ENCODE measurements at places on chromosomes 4 and X.

GRCh38 chr4:180751009-180751408, 1492.2 kb upstream of the TENM3 start:
- DNase-seq: no peak
- H3K36me3 ChIP-seq: peaks cover 9% of the 10 kb centered on the region
- no peaks in the 10 kb centered on the region for H3K4me1 ChIP-seq
- peaks cover 2% of the 10 kb centered on the region for H3K27me3 ChIP-seq

DNA sequence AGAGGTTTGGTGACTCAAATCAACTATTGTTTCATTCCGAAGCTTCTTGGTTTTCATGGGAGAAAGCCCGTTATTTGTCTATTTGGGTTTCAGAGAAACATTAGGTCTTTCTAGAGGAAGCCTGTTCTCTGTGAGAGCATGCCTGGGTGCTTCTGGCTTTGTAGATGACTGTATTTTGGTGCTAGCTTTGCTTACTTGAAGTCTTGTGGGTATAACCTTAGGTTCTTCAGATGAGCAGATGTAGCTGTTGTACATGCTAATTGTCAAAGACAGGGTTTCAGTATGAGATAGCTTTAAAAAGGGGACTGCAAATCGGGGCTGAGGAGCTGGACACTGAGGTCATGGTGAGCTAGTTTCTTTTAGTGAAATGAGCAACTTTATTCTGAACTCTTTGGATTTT, 7.9 kb upstream of the STOX2 start:
- H3K27ac ChIP-seq: no peak overlapping the region
- H3K4me3 ChIP-seq: no peak overlapping the region
- peaks cover 20% of the 10 kb centered on the region for H3K36me3 ChIP-seq
- no peaks in the 10 kb centered on the region for H3K4me1 ChIP-seq

GRCh38 chr4:94488670-94489069, 36.9 kb downstream of the PDLIM5 start:
- no peaks in the 10 kb centered on the region for H3K4me1 ChIP-seq
- no peak overlapping the region for H3K27ac ChIP-seq
- no peaks in the 10 kb centered on the region for H3K27me3 ChIP-seq
- DNase-seq: no peak
- H3K36me3 ChIP-seq: no peaks in the 10 kb centered on the region
- H3K4me3 ChIP-seq: no peak overlapping the region

DNA sequence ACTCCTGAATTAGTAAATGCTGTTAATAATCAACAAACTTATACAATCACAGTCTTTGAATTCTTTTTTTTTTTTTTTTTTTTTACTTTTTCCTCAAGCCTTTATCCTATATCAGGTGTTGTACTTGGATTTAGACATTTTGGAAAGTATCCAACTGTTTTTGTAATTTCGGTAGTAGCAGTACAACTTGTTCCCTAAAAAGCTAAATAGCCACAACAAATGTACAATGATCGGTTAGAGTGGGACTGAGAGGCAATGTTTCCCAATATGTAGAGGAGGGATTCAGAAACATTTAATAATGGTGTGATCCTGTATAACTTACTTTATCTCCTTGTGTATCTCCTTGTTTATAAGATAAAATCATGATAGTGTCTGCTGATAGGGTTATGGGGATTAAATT, 343.1 kb downstream of the GRID2 start:
- H3K27ac ChIP-seq: no peak overlapping the region
- no peaks in the 10 kb centered on the region for H3K36me3 ChIP-seq
- no peak for DNase-seq
- H3K4me3 ChIP-seq: no peak overlapping the region

DNA sequence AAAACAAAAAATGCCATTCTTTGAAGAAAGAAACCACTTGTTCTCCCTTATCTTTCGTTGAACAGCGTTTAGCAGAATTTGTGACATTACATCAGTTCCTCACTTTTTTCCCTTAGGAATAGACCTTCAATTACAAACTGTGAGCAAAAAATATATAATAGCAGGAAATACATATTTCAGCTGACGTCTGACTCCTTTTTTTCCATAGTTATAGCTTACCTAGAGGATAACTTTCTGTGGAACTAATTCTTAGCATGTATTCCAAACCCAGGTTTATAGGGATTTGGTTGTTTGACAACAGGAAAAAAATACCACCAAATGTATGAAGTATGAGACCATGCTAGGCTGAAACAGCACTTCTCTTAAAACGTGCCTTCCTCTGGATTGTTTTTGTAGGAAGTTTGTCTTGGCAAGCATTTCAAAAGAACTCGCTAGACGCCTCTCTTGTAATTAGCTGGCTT, 2.0 kb upstream of the LIMCH1 start:
- no peaks in the 10 kb centered on the region for H3K27me3 ChIP-seq
- no peaks in the 10 kb centered on the region for H3K4me1 ChIP-seq
- H3K4me3 ChIP-seq: no peak overlapping the region
- no peak for DNase-seq

- H3K4me1 ChIP-seq: no peaks in the 10 kb centered on the region
- no peak overlapping the region for H3K4me3 ChIP-seq
- no peaks in the 10 kb centered on the region for H3K36me3 ChIP-seq
These were observed 259.4 kb upstream of the DIAPH2 start for GRCh38 chrX:96425200-96425599.

DNA sequence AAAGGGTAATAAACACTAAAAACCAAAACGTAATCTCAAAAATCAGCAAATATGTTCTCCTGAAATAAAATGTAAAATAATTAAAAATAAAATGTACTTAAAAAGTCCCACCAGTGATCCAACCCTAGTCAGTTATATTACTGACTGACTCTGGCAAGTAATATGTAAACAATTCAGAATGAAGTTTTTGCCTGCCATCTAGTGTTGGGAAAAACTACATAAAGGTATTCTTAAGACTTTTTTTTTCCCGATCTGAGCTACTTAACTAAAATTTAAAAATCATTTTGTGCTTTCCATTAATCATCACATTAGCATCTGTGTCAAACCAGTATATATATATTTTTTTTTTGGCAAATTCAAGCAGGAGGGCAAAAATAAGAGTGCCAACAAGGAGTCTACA, 24.0 kb downstream of the RCHY1 start:
- no peaks in the 10 kb centered on the region for H3K4me1 ChIP-seq
- H3K4me3 ChIP-seq: no peak overlapping the region
- no peaks in the 10 kb centered on the region for H3K36me3 ChIP-seq
- no peak for DNase-seq

GRCh38 chr4:4693258-4693657, 151.4 kb upstream of the STX18 start:
- no peak overlapping the region for H3K4me3 ChIP-seq
- H3K27me3 ChIP-seq: peaks cover 2% of the 10 kb centered on the region
- peaks cover 9% of the 10 kb centered on the region for H3K4me1 ChIP-seq

DNA sequence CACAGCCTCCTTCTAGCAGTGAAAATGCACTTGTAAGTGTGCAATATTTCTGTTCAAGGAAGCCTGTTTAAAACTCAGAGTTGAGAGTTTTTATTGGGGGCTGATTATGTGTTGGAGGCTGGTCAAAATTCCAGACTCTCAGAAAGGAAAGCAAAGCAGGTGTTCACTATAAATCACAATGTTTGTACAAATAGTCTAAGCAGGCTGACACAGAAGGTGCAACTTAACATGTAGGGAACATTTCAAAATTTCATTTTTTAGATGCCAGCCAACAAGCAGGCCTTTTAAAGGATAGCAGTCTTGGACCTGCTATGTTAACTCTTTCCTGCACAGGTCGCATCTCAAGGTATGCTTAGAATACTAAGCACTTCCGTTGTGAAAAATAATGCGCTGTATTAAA, 112.3 kb upstream of the IL13RA1 start:
- no peak for DNase-seq
- H3K4me1 ChIP-seq: no peaks in the 10 kb centered on the region
- H3K27ac ChIP-seq: no peak overlapping the region
- no peak overlapping the region for H3K4me3 ChIP-seq
- no peaks in the 10 kb centered on the region for H3K36me3 ChIP-seq
- no peaks in the 10 kb centered on the region for H3K27me3 ChIP-seq

DNA sequence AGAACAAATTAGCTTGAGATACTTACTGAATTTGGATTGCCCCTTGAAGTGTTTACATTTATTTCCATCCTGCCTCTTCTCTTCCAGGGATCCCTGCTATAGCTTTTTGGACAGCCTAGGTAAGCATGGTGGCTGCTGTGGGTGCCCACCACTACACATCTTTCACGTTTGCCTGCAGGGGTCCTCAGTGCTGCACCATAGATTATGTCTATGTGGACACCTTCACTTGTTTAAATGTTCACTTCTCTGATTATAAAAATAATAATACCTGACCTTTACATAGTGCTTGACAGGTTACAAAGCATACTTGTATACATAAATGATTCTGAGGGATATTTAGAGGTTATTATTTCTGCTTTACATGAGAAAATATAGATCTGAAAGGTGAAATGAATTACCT, 67.9 kb upstream of the SLC4A4 start:
- H3K4me3 ChIP-seq: no peak overlapping the region
- no peaks in the 10 kb centered on the region for H3K4me1 ChIP-seq
- peak; percentile 63 for DNase-seq
- H3K36me3 ChIP-seq: no peaks in the 10 kb centered on the region
- no peaks in the 10 kb centered on the region for H3K27me3 ChIP-seq

- no peaks in the 10 kb centered on the region for H3K36me3 ChIP-seq
- peak overlapping the region; percentile 20 for H3K4me3 ChIP-seq
- peak overlapping the region; percentile 19 for H3K27ac ChIP-seq
- H3K27me3 ChIP-seq: no peaks in the 10 kb centered on the region
These were observed 194.3 kb upstream of the RPS6KA3 start for GRCh38 chrX:20461002-20461401.

GRCh38 chr4:70895405-70895804, 6.8 kb upstream of the MOB1B start:
- DNase-seq: no peak
- H3K27me3 ChIP-seq: no peaks in the 10 kb centered on the region
- no peak overlapping the region for H3K27ac ChIP-seq

DNA sequence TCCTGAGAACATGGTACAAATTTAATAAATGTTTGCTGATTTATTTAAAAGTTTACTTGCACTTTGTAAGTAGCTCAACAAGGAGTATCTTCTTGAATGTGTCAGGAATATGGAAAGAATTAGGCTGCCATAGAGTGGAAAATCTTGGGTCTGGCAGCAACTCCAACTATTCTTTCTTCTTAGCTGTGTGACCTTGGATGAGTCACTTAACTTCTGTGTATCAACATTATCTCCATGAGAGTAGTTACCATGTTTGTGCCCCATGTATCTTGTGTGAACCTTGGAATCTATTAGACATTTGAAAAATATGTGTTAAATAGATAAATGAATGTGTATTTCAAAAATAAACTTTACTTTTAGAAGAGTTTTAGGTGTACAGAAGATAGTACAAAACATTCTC, 348.8 kb downstream of the GBA3 start:
- peaks cover 1% of the 10 kb centered on the region for H3K27me3 ChIP-seq
- no peak overlapping the region for H3K4me3 ChIP-seq
- no peak for DNase-seq
- H3K4me1 ChIP-seq: no peaks in the 10 kb centered on the region
- no peak overlapping the region for H3K27ac ChIP-seq
- no peaks in the 10 kb centered on the region for H3K36me3 ChIP-seq

GRCh38 chr4:1230316-1230715, 18.6 kb downstream of the CTBP1 start:
- peaks cover 6% of the 10 kb centered on the region for H3K4me1 ChIP-seq
- H3K36me3 ChIP-seq: no peaks in the 10 kb centered on the region
- H3K4me3 ChIP-seq: no peak overlapping the region
- peaks cover 17% of the 10 kb centered on the region for H3K27me3 ChIP-seq

DNA sequence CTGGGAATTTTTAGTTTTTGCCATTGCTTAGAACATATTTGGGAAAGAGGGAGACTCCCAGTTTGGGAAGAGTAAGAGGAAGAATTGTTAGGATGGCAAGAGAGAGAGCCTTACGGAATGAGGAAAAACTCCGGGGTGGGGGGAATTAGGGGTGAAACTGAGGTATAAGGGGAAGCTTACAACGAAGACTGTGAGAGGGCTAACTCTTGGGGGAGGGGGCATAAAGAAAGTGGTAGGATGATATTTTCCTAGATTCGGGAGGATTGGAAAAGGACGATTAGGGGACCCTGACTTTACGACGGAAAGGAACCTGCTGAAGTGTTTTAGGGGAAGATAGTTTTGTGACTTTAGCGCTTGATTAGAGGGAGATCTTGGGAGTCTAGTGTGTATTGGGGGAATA, 86.2 kb upstream of the HPRT1 start:
- no peak for DNase-seq
- H3K36me3 ChIP-seq: no peaks in the 10 kb centered on the region
- peak overlapping the region; percentile 97 for H3K4me3 ChIP-seq
- peak overlapping the region; percentile 96 for H3K27ac ChIP-seq
- H3K27me3 ChIP-seq: peaks cover 4% of the 10 kb centered on the region

GRCh38 chrX:12657881-12658280, 133.3 kb upstream of the PRPS2 start:
- H3K27ac ChIP-seq: no peak overlapping the region
- no peaks in the 10 kb centered on the region for H3K27me3 ChIP-seq
- no peak for DNase-seq
- no peak overlapping the region for H3K4me3 ChIP-seq

GRCh38 chrX:42694260-42694815, 83.6 kb downstream of the PPP1R2C start:
- H3K36me3 ChIP-seq: no peaks in the 10 kb centered on the region
- no peak overlapping the region for H3K27ac ChIP-seq
- H3K4me1 ChIP-seq: peaks cover 6% of the 10 kb centered on the region
- DNase-seq: no peak
- no peaks in the 10 kb centered on the region for H3K27me3 ChIP-seq

DNA sequence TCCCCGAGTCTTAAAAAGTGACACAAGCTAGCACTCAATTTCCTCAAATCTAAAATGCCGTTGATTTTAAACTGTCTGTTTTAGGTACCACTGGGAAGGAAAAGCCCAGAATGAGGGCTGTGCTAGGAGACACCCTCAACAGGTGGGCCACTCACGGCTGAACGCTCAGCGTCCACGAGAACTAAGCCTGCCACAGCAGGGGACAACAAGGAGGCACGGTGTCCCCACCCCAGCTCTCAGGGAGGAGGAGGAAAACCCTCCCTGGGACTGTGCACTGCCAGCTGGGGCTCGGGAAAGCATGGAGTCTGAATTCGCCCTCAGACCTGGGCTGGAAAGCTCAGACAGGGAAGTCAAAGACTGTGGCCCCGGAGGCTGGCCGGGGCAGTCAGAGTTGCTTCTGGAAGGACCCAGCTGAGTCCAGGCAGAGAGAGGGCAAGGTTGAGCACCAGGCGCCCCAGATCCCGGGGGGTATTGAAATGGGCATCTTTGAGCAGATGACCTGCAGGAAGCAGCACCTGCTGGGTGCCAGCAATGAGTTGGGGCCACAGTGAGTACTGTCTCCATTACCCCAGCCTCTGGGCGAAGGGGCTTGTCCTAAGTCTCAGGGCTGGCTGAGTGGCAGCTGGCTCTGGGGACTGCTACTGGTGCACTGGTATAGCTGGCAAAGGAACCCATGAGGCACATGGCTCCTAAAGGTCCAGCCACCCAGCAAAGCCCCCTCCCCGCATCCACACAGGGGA, 769 bp upstream of the CPZ start:
- peaks cover 11% of the 10 kb centered on the region for H3K4me1 ChIP-seq
- H3K36me3 ChIP-seq: no peaks in the 10 kb centered on the region
- peaks cover 10% of the 10 kb centered on the region for H3K27me3 ChIP-seq
- DNase-seq: peak; percentile 12
- no peak overlapping the region for H3K27ac ChIP-seq
- H3K4me3 ChIP-seq: no peak overlapping the region
